Heart left ventricle (tissue), 16 donors: ENCODE measurements at places on chromosomes 1 and 21. TPM values are rescaled to one million over a fixed set of nuclear protein-coding genes. Genes with fewer than 3 reads are reported as not detected.
A peak's percentile ranks its signal among the peaks of the same experiment; 100 is the strongest.

Gene LCE2A
- total RNA-seq: not detected

- peak; percentile 71 for DNase-seq
These were observed 3.3 kb upstream of the CNR2 start for GRCh38 chr1:23916209-23917131.

- DNase-seq: no peak
These were observed 1.2 kb downstream of the ELK4 start for GRCh38 chr1:205630651-205631009.

GRCh38 chr1:45574105-45574626 lies 9.7 kb upstream of the NASP start:
- no peak for DNase-seq

- DNase-seq: no peak
These were observed 175.0 kb downstream of the KAZN start for GRCh38 chr1:14773396-14774025.
